Stimulated activated CD8-positive, alpha-beta memory T cell treated with anti-CD3 and anti-CD28 coated beads, Interleukin-4, amount 100 ng/mL, for 4 hours (primary cell): ENCODE measurements at places on chromosomes 11 and 22.

- DNase-seq, result no peak
These were observed 3.6 kb downstream of the AHNAK start for GRCh38 chr11:62542750-62543567.

DNA sequence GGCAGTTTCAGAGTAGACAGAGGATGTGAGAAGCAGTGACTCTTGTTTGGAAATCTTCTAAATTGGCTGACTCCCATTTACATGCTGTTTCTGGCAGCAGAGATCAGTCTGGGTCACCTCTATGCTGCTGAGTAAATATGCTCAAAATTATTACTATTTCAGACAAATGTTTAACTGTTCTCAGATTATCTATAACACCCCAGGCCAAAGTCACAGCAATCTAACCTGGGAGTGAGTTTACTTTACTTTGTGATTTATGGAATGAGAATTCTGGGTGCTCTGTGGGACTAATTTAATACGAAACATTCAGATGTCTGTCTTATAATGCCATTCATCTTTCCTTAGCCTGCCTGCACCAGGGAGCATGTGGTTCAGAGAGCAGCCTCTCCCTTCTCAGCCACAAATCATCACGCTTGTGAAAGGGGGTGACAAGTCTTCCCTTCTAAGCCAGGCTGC is 282.5 kb upstream of the MPPED2 start:
- DNase-seq, result no peak

GRCh38 chr11:130300567-130300966 is 14.2 kb downstream of the ZBTB44 start:
- DNase-seq, result no peak

GRCh38 chr11:48043991-48044512 is 63.7 kb downstream of the PTPRJ start:
- no peak for DNase-seq

GRCh38 chr22:49124608-49125007 is 703.1 kb downstream of the BRD1 start:
- DNase-seq, result no peak

DNA sequence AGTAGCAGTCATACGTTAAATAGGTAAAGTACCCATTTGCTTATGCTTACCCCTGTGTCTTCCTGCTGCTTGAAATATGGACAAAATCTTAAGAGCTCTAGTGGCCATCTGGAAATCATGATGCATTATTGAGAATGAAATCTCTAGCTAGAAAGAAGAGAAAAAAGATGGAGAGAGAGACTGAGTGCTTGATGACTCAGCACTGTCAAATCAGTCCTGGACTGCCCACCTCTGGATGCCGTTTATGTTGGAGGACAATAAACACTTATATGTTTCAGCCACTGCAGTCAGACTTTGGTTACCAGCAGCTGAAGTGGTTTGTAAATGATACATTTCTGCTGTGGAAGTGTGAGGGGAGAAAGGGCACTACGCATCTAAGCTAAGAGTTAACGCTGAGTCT is 3.6 kb downstream of the OR8B4 start:
- no peak for DNase-seq

- no peak for DNase-seq
These were observed 4.7 kb upstream of the AP1B1 start for GRCh38 chr22:29393019-29393608.

DNA sequence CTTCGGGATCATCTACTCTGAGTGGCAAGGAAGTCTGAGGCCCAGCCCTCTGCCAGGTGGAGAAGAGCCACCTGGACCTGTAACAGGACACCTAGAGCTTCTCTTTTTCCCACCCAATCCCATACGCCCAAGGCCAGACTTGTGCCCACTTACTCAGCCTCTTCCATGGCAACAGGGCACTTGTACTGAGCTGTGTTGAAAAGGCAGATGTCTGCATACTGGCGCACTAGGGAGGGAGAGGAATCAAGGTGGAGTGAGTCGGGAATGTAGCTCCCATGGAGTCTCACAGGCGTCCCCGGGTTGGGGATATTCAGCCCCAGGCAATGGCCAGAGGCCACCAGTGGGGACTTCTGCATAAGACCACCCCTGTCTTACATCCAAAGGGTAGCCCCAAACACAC is 36.1 kb downstream of the TPBGL start:
- no peak for DNase-seq

- DNase-seq, result no peak
These were observed 552 bp downstream of the CNIH2 start for GRCh38 chr11:66278363-66279091.
